Activated T-cell treated with anti-CD3 and anti-CD28 coated beads, Interleukin-2, amount 50 U/mL, for 72 hours (primary cell): ENCODE measurements at places on chromosomes 4 and X. TPM values are rescaled to one million over a fixed set of nuclear protein-coding genes. Genes with fewer than 3 reads are reported as not detected.

The MAGEB1 gene
- not detected for total RNA-seq

- no peak overlapping the region for H3K27ac ChIP-seq
- H3K27me3 ChIP-seq: peaks cover 9% of the 10 kb centered on the region
- H3K36me3 ChIP-seq: no peaks in the 10 kb centered on the region
- no peak overlapping the region for H3K4me3 ChIP-seq
Measured at GRCh38 chrX:110143454-110144210, 140.7 kb downstream of the TMEM164 start.

- H3K27me3 ChIP-seq: no peaks in the 10 kb centered on the region
- DNase-seq: no peak
- peaks cover 37% of the 10 kb centered on the region for H3K4me1 ChIP-seq
- peak overlapping the region; percentile 93 for H3K4me3 ChIP-seq
- peak overlapping the region; percentile 83 for H3K27ac ChIP-seq
- no peaks in the 10 kb centered on the region for H3K36me3 ChIP-seq
Measured at GRCh38 chr4:8199594-8200301, 658 bp downstream of the SH3TC1 start.

DNA sequence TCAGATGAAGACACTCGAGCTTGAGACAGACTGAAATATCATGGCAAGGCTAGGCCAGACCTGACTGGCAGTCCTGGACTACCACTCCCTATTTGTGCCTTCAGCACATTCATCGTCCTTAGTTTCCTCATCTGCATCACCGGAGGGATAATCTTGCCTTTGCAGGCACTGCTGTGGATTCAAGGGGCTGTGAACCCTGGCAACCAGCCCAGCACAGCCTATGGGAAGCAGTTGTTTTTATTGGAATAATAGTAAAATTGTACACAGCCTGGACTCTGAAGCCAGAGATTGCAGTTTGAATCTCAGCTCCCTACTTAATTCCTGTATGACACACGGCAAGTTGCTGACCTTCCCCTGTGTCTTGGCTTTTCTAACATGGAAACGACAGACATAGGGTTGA is 161.0 kb downstream of the NSUN7 start:
- H3K27me3 ChIP-seq: no peaks in the 10 kb centered on the region
- peaks cover 3% of the 10 kb centered on the region for H3K36me3 ChIP-seq
- H3K4me3 ChIP-seq: no peak overlapping the region
- no peak for DNase-seq

- H3K27ac ChIP-seq: no peak overlapping the region
- H3K27me3 ChIP-seq: peaks cover 23% of the 10 kb centered on the region
- H3K36me3 ChIP-seq: no peaks in the 10 kb centered on the region
- H3K4me3 ChIP-seq: no peak overlapping the region
- DNase-seq: no peak
Measured at GRCh38 chrX:68723491-68724155, 76.2 kb downstream of the STARD8 start.
